ENCODE measurements at places on chromosomes 4 and X.

DNA sequence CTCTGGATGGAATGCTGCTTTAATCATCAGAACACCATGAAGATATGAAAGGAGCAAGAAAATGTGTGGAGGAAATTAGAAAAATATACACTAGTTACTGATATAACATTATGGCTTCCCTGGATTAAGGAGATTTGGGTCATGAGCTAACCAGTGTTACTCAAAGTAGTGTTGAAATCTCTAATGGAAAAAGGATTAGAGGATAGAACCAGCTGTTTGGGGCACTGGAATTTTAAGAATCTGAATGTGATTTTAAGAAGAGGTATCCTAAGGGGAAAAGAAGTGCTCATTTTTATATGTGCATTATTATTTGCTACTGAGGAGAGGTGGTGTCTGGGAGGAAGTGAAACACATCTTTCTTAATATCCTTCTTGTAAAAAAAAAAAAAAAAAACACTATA is 164.1 kb upstream of the PPARGC1A start:
- DNase-seq = no peak

GRCh38 chrX:40912166-40912565 is 173.1 kb upstream of the USP9X start:
- no peak for DNase-seq

DNA sequence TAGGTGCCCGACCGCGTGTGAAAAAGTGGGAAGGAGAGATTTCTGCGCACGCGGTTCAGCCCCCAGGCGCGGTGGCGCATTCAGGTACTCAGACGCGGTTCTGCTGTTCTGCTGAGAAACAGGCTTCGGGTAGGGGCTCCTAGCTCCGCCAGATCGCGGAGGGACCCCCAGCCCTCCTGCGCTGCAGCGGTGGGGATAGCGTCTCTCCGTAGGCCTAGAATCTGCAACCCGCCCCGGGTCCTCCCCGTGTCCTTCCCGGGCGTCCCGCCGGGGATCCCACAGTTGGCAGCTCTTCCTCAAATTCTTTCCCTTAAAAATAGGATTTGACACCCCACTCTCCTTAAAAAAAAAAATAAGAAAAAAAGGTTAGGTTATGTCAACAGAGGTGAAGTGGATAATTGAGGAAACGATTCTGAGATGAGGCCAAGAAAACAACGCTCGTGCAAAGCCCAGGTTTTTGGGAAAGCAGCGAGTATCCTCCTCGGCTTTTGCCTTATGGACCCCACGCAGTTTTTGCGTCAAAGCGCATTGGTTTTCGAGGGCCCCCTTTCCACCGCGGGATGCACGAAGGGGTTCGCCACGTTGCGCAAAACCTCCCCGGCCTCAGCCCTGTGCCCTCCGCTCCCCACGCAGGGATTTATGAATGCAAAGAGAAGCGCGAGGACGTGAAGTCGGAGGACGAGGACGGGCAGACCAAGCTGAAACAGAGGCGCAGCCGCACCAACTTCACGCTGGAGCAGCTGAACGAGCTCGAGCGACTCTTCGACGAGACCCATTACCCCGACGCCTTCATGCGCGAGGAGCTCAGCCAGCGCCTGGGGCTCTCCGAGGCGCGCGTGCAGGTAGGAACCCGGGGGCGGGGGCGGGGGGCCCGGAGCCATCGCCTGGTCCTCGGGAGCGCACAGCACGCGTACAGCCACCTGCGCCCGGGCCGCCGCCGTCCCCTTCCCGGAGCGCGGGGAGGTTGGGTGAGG is 3.7 kb downstream of the SHOX start:
- DNase-seq = no peak

- DNase-seq = no peak
These were observed at the start of gene BMPR1B for GRCh38 chr4:94757192-94758140. BMPR1B (plus strand) TSS chr4:94757955; CDS start chr4:95104425, 346,470 bp downstream.

DNA sequence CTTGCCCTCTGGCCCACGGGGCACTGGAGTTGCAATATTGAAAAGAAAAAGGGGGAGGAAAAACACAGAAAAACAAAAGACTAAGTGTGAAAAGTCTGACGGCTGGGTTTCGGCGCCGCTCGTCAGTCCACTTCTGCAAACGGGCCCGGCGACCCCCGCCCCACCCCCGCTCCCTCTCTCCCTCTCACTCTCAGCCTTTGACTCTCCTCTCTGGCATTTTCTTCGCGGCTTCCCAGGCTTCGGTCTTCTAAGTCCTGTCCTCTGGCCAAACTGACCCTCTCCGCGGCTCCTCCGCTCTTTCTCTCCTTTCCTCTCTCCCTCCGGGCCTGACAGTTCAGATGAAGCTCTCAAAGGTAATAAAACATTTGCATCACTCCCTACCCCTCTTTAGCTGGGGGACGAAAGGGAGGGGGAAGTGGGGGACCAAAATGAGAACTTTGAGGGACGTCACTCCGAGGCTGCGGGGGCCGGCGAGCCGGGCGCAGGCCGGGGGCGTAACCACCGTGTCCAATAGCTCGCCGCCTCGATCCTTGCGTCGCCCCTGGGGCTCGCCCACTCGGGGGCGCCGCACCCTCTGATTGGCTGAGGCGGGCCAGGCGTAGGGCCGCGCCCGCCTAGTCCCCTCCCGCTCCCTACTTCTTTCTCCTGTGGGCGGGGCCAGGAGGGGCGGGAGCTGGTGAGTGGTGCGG is at the start of gene NKX6-1:
TSS of gene NKX6-1 (minus strand) at position 358 of the 689 bp plus-strand sequence. CDS start 1,064 bp downstream, outside the sequence.
- no peak for DNase-seq

- no peak for DNase-seq
These were observed 7.0 kb downstream of the HTRA3 start for GRCh38 chr4:8276358-8277240.

DNA sequence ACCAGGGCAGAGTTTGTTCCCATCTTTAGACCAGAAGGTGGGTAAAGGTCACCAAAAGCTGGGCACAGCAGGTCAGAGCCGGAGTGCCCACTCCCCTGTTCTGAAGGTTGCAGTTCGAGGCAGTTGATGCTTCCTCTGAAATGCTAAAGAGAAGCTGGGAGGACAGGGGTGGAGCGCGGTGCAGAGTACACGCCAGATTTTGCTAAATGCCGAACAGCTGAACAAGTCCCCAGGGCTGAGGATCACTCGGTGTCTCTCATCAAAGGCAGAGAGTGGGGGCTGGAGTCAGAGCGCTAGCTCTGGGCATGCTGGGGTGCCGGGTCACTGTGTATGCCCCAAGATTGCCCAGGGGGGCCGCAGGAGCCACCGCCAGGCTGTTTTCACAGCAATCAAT is 197.0 kb downstream of the BCOR start:
- no peak for DNase-seq

GRCh38 chr4:124499261-124499660 is 213.3 kb downstream of the ANKRD50 start:
- DNase-seq = no peak

DNA sequence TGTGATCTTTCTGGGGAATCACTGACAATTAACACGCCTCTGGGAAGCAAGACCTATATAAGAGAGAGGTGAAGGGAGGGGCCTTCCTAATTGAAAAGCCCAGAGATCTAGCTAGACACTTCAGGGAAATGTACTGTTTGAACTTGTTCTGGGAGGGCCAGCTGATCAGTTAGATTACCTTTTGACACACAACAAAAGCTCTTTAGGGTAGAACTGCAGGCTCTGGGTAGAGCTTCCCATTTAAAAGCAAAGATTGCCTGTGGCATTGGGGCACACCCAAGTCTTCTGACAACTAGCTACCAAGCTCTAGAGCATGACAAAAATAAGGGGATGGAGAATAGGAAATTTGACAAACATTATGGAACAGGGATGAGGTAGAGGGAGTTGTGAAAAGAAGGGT is 26.3 kb downstream of the AREG start:
- no peak for DNase-seq

- DNase-seq = no peak
These were observed 57.1 kb upstream of the TEX13D start for GRCh38 chrX:124275182-124275894.

DNA sequence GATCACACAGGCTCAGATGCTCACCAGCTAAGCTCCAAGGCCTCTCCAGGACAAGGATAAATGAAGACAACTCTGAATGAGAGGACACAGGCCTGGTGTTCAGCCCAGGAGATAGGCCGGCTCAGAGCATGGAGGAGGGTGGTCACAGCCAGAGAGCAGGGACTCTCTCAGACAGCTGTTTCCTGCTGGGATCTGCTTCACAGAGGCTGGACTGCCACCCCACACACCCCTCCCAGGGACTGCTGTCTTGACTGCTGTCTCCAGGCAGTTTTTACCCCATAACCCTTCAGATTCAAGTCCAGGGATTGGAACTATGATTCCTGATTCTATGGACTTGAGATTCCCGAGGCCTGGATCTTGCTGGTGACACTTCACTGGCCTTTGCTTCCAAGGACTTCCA is 89.0 kb downstream of the SMIM20 start:
- DNase-seq = no peak

- DNase-seq = no peak
These were observed 42.9 kb upstream of the CYP4V2 start for GRCh38 chr4:186148336-186148975.
